Fibroblast of the aortic adventitia (primary cell): ENCODE measurements at places on chromosomes 11 and 22.
A peak's percentile ranks its signal among the peaks of the same experiment; 100 is the strongest.

DNA sequence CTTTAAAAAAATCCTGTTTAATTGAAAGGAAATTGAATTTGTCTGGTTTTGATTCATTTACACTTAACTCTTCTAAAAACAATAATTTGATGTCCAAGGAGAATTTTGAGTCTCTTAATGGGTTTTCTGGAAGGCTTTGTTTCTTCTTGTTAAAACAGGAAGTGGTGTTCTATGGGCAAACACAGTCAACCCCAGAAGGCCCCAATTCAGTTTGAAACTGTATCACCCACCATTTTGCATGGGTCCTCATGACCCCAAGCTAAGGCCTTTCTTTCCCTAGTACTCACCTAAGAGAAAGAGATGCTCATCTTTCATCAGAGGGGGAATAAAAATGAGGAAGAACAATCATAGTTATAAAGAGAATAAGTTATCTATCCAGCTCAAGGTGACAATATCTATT, 10.6 kb downstream of the FLI1 start:
- DNase-seq = no peak

DNA sequence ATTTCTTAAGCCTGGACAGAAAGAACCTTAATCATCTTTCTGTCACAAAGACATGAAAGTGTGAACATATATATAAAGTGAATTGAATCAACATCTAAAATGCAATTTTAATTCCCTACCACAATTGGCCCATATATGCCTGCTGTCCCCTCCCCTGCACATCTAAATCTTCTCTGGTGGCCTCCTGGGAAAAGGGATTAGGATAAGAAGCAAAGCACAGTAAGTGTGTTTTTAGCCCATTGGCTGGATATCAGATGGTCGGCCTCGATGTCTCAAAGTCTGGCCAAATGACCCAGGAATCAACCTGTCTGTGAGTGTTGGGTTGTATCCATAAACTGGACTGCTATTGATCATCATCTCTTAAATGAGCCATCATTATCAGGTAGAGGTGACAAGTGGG, 5.8 kb downstream of the MMP3 start:
- no peak for DNase-seq

GRCh38 chr11:66562907-66563583, 5.4 kb downstream of the CTSF start:
- no peak for DNase-seq

- DNase-seq = no peak
Observed at GRCh38 chr22:39017596-39018365, 3.1 kb upstream of the APOBEC3D start.

GRCh38 chr22:24492391-24492790, 2.7 kb upstream of the UPB1 start:
- DNase-seq = no peak

DNA sequence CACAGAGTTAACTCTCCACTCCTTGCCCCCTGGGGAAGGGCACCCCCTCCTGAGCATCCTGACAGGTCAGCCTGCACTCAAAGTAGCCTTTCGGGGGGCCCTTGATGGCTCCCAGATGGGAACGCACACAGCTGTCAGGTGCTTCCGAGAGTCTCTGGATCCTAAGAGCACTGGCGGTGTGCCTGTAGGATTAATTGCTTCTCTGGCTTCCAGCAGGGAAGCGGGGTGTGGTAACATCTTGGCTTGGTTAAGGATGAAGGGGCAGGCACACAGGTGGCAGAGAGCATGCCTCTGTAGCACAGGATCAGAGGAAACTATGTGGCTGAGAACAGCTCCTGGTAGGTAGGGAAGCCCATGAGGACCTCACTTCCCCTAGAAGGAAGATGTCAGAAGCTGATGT, 199.8 kb downstream of the MIAT start:
- DNase-seq = peak; percentile 11

DNA sequence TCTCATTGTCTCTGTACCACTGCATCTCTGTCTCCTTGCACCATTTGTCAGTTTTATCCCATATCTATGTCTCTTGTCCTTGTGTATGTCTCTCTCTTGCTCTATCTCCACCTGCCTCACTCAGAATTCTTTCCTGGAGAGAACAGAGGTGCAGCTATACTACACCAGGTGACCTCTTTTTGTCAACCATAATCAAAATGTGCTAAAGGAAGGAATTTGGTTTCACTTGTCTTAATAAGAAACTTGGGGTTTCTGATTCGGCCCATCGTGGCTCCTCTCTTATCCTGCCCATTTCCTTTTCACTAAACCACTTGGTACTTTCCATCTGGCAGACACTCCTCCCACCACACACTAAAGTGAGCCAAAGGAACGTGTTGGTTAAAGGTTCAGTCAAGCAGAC, 2.0 kb upstream of the C11orf42 start:
- no peak for DNase-seq

DNA sequence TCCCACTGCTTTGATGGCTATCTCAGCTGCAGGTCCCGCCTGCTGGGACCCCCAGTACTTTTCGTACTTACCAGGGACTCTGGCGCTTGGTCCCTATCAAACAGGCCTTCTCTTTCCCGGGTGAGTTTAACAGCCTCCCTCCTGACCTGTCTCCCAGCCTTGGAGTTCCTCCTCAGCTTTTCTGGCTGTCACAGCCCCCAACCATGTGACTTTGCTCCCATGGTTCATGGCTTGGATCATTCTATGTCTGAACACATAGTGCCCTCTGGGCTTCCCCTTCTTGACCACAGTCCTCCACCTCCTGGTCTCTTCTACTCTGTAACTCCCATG, 56.9 kb downstream of the PARVA start:
- DNase-seq = no peak

DNA sequence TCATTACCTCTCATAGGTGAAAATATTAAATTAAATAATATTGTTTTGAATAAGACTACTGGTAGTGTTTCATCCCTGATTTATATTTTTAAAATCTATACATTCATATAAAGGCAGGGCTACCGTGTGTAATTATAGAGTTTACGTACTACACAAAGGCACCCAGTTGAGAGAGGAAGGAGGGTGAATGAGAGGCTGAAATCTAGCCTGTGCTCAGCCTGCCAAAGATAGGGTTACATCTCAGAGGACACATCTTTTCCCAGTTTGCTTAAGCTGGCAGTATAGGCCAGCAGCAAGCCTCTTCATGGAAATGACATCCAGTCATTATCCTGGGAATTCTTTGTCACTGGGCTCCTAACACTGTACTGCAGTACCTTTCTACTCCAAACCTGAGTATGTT, 7.5 kb upstream of the B3GNT6 start:
- DNase-seq = no peak
